ENCODE measurements at places on chromosomes 6 and 20. TPM values are rescaled to one million over a fixed set of nuclear protein-coding genes. Genes with fewer than 3 reads are reported as not detected.

The BANF2 gene
- not detected for total RNA-seq

- H3K27me3 ChIP-seq = no peaks in the 10 kb centered on the region
- no peaks in the 10 kb centered on the region for H3K4me1 ChIP-seq
- no peak overlapping the region for H3K27ac ChIP-seq
- H3K4me3 ChIP-seq = no peak overlapping the region
- no peak for DNase-seq
- H3K36me3 ChIP-seq = peaks cover 8% of the 10 kb centered on the region
Observed at GRCh38 chr6:5435449-5435848, 174.1 kb downstream of the FARS2 start.

DNA sequence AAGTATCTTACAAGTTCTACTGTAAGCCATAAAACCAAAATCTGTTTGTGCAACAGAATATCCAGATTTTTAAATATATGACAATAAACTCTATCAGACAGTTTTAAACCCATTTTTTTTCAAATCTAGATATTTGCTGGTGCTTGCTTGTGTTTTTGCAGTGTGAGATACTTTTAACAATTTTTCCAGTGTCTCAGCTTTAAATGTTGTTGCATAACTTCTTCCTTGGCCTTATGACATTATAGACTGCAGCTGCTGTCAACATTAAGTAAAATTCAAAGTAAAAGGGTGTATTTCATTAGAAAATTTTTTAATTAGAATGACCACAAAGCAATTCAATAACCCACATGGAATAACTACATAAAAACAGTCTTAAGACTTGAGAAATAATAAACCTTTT lies 139.5 kb downstream of the PTPRK start:
- H3K4me1 ChIP-seq = peaks cover 11% of the 10 kb centered on the region
- H3K27ac ChIP-seq = no peak overlapping the region
- H3K36me3 ChIP-seq = no peaks in the 10 kb centered on the region
- H3K27me3 ChIP-seq = no peaks in the 10 kb centered on the region
- H3K4me3 ChIP-seq = no peak overlapping the region

- H3K36me3 ChIP-seq = no peaks in the 10 kb centered on the region
- DNase-seq = no peak
- H3K4me1 ChIP-seq = no peaks in the 10 kb centered on the region
- H3K27me3 ChIP-seq = no peaks in the 10 kb centered on the region
Observed at GRCh38 chr6:84707171-84707570, 57.2 kb downstream of the TBX18 start.

The PRR18 gene
- total RNA-seq = not detected

- no peaks in the 10 kb centered on the region for H3K36me3 ChIP-seq
- H3K27ac ChIP-seq = peak overlapping the region; percentile 30
- peaks cover 39% of the 10 kb centered on the region for H3K4me1 ChIP-seq
- no peaks in the 10 kb centered on the region for H3K27me3 ChIP-seq
Observed at GRCh38 chr6:149925974-149926777, 3.3 kb upstream of the RAET1G start.

The CRYBG1 gene
- total RNA-seq = 3.9 TPM

DNA sequence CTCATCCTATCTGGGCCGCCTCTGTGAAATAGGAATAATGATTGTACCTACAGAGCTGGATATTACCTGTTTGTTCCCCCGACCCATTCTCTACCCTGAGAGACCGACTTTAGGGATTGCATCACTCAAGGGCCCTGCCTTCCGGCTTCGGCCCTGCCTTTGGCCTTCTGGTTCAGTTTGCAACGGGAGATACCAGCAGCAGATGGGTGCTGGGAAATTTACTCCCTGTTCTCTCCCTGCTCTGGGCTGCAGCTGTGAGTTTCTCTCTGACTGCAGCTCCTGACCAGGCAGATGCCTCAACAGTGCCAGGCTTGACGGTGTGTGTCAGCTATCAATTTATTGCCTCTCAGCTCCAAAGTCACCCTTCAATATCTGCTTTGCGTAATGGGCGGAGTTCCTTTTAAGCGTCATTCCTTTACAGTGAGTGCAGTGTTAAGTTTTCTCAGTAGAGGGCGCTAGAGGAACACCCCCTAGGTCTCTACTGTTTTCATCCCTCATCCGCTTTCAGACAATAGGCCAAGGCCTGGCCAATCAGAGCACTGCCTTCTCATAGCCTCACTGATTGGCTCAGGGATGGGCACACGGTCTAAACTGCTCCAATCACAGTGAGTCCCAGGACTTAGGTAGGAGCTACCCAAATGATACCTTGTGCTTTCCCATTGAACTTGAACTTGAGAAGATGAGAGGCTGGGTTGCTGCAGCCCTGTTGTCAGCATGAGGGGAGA lies 30.0 kb downstream of the KCNG1 start:
- H3K4me3 ChIP-seq = no peak overlapping the region
- H3K27me3 ChIP-seq = no peaks in the 10 kb centered on the region
- peaks cover under 1% of the 10 kb centered on the region for H3K4me1 ChIP-seq
- no peak for DNase-seq
